ENCODE measurements at places on chromosomes 3 and 15.
A peak's percentile ranks its signal among the peaks of the same experiment; 100 is the strongest.

GRCh38 chr3:17974206-17974841, 231.9 kb upstream of the TBC1D5 start:
- DNase-seq = no peak

DNA sequence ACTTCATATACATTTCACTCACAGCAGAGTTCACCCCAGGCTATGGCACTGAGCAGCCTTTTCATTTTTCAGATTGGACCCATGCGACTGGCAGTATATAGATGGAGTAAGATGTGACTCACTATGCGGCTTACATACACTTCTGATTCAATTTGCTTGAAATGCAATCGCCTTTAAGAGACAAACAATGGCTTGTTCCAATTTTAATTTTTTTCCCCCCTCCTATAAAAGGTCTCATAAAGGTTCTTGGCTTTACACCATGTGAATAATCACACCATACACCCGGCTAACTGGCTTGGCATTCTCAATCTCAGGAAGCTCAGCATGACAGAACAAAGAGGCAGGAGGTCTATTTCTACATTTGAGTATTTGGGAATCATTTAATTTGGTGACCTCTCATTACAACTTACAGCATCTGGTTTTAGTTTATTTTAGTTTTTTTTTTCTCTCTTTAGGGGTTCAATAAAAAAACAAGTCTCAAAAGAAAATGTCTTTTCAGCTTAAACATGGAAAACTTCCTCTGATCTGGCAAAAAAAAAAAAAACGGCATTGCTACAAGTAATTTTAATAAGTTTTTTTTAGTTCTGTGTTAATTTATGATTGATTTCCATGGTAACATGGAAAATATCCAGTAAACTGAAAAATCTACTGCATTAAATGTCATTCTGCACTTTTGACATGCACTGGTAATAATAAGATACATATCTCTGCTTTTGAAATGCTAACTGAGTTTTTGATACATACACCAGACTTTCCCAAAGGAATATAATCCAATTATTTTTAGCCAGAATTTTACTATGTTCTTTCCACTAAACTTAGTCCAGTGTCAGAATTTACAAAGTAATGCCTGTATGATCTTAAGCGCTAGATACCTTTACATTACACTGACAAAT, 38.8 kb downstream of the GADL1 start:
- DNase-seq = no peak

DNA sequence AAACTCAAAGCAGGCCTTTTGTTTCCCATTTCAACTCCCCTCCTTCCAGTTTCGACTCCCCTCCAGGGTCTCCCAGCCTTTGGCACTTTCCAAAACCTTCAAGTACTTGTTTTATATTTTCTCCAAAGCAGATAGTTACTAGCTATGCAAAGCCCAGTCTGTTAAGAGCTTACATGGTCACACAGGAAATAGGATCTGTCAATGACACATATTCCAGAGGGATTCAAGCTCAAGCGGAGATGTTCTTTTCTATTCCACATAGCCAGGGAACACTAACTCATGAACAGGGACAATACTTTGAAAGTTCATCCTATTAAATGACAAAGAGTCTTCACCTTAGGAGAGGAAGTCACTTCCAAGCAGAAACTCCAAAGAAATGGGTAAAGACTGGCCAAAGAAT, 18.6 kb downstream of the SUCLG2 start:
- no peak for DNase-seq

GRCh38 chr15:50144341-50145120, 25.5 kb upstream of the ATP8B4 start:
- no peak for DNase-seq

- no peak for DNase-seq
Observed at GRCh38 chr3:8768364-8769087, 887 bp downstream of the OXTR start.

DNA sequence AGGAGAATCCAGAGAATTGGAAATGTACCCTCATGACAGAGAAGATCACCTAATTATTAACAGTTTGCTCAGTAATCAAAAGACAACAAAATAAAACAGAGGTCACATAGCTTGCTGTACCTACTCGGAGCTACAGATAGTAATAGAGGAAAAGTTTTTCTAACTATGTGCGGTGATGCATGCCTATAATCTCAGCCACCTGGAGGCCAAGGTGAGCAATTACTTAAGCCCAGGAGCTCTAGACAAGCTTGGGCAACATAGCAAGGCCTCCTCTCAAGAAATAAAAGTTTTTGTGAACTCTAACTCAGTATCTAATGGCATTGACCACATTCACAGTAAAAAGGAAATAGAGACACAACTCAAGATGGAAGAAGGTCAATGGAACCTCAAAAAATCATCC, 243.6 kb downstream of the ATP8B4 start:
- DNase-seq = no peak

GRCh38 chr3:52532838-52533622, 627 bp downstream of the NT5DC2 start:
- DNase-seq = peak; percentile 68

DNA sequence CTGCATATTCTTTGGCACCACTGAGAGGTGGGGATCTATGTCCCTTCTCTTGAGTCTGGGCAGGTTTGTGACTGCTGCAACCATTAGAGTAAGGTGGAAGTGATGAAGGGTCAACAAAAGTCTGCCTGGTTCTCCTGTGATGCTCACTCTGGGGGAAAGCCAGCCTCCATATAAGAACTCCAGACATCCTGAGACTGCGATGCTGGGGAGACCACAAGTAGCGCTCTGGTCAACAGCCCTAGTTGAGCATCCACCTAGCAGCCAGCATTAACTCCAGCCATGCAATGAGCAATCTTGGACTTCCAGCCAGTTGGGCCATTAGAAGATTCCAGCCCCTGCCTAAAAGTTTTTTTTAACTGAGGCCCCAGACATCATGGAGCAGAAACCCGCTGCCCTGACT, 62.8 kb downstream of the SCN11A start:
- DNase-seq = no peak

DNA sequence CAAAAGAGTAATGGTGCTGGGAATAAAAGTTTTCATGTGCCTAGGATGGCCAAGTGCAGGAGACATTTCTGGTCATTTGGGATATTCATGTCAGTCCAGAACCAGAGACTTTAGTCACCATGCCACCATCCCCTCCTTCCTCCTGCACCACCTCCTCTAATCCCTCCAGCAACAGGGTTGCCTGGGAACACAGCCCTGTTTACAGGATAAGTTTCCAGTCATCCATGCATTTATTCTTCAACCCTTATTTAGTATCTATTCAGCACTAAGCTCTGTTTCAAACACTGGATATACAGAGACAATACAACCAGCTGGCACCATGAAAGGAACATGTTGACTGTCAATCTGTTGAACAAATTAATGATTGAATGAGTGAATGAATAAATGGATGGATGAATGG, 211.7 kb downstream of the CLSTN2 start:
- no peak for DNase-seq

GRCh38 chr3:128841926-128842920, 37.2 kb upstream of the ACAD9 start:
- DNase-seq = no peak

- DNase-seq = no peak
Observed at GRCh38 chr15:28922707-28923012, 36.9 kb downstream of the APBA2 start.

DNA sequence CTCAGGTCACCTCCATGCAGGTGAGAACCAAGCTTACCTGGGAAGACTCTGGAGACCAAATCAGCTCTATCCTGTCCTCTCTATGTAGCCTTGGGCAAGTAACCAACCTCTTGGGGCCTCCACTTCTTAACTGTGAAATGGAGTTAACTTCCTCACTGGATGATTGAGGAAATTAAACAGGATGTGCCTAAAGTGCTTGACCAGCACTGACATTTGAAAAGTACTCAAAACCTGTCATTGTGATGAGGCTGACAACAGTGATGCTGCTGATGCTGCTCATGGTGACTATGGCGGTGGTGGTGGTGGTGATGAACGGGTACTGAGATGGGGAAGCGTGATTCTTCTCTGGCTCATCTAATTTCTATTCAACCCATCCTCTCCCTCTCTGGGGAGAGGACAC, 22.3 kb downstream of the VIPR1 start:
- no peak for DNase-seq

DNA sequence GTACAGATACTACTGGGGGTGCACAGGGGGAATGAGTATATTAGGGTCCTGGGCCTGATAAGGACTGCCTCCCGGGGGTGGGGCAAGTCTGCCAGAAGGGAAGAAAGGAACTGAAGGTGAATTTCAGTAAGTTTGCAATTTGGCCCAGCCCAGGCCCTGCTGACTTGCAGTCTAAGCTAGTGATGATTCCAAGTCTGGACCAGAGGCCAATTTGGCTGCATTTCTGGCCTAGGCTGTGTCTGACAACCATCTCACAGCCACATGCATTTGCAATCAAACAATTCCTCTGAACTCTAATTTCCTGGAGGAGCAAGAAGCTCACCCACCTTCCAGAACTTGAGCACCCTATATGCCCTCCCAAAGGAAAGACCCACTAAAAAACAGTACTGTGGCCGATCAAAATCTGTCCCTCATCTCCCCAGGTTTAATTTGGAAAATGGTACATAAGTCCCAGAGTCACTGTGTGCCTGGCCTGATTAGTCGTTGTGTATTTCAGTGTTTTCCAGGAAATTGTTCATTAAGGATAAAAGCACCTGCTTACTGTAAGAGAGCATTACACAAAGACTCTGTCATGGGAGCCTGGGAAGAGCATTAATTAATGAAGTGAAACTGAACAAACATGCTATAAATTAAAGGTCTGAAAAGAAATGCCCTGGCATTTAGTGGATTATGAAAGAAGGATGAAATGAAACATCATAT, 114.5 kb downstream of the MEGF11 start:
- no peak for DNase-seq

- no peak for DNase-seq
Observed at GRCh38 chr3:79986338-79986737, 218.5 kb upstream of the ROBO1 start.

- no peak for DNase-seq
Observed at GRCh38 chr3:124888482-124889441, 1.6 kb upstream of the ITGB5 start.

DNA sequence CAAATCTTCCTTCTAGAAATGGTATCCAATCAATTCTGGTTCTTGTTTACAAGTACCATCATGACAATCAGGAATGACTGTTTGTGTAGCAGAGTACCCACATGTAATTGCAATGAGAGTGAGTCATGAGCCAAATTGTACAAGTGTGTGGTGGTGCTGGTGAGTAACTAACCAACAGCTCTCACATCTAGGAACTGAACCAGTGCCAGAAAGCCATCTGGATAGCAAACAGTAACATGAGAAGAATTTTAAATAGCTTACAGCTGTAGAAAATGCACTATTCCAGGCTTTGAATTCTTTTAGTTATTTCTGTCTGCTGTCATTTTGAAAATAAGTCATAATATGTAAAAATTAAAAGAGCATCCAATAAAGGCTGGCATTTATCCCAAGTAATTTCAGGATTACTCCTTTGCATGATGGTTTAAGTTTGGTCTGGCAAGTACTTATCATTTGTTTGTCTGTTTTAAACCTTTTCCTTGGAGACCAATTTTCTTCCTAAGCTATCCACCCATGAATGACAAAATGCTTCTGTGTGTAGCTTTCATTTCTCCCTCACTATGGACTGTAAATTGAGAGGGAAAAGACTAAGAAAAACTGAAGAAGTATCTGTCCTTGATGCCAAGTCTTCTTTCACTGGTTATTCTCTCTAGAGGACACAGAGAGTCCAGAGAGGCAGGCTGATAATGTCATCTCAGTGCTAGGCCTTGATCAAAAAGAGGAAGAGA, 60.0 kb downstream of the PIK3CB start:
- no peak for DNase-seq

DNA sequence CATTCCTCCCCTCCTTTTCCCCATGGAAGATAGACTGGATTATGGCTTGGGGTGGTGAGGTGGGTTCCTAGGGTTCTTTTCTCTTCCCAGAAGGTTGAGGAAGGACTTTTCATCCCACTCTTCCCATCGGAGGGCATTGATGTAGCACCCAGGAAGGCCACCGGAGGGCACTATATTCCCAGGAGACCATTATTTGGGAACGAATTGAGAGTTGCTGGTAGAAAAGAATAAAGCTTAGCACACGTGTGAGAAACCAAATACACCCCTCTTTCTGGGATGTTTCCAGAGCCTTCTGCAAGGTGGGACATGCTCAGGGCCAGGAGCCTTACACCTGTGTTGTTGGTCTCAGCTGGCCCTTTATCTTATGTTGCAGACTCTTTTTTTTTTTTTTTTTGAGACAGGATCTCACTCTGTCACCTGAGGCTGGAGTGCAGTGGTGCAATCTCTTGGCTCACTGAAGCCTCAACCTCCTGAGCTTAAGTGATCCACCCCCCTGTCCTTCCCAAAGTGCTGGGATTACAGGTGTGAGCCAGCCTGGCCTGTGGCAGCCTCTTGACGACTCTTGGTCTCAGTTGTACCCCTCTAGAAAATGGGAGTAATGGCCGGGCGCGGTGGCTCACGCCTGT, 6.3 kb upstream of the CDC25A start:
- DNase-seq = no peak

- DNase-seq = peak; percentile 91
Observed at GRCh38 chr15:84588053-84588874, 12.5 kb upstream of the ZSCAN2 start.

GRCh38 chr3:15387735-15388134, 39.6 kb downstream of the METTL6 start:
- DNase-seq = no peak

GRCh38 chr3:65927576-65927975, 111.1 kb downstream of the MAGI1 start:
- DNase-seq = no peak

- no peak for DNase-seq
Observed at GRCh38 chr15:89330881-89331595, 3.6 kb downstream of the POLG start.

DNA sequence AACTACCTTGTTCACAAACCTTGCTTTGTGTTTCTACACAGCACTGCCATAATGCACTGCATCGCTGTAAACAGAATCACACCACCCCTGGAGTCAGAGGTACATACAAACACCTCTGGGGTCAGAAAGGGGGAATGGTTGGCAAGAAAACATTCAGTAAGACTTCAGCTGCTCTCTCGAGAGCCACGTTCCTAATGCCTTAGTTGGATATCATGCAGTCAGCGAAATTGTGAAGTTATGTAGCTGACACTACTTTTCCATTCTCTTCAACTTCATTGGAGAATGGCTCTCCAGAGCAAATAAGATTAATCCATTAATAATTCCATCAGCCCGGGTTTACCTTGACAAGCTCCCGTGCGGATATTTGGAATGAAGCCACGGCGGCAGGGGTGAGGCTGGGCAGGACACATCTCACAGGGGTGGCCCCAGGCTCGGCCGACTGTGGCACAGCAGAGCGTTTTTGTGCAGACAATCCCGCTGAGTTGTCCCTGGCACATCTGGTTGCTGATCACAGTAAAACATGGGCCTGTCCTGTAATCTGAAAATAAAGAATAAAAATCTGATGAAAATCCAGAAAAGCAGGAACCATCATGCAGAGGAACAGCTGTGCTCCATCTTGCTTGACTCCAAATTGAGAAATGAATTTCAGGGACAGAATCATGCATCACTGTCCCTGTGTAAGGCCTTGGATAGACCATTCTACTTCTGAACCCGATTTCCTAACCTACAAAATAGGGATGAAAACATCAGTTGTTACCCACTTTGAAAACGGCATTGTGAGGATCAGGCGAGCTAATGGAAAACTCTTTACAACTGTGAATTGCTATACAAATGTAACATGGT, 108.0 kb downstream of the FBN1 start:
- no peak for DNase-seq

GRCh38 chr3:127911421-127911931, 3.6 kb upstream of the KBTBD12 start:
- no peak for DNase-seq

- no peak for DNase-seq
Observed at GRCh38 chr3:71694358-71694999, 30.7 kb downstream of the EIF4E3 start.

- DNase-seq = no peak
Observed at GRCh38 chr15:41161736-41162135, 45.7 kb upstream of the INO80 start.

GRCh38 chr15:96817900-96818299, 487.4 kb downstream of the NR2F2 start:
- DNase-seq = no peak

Data from left forelimb (tissue), 1 donor.